ENCODE measurements at places on chromosomes 1 and 21.

DNA sequence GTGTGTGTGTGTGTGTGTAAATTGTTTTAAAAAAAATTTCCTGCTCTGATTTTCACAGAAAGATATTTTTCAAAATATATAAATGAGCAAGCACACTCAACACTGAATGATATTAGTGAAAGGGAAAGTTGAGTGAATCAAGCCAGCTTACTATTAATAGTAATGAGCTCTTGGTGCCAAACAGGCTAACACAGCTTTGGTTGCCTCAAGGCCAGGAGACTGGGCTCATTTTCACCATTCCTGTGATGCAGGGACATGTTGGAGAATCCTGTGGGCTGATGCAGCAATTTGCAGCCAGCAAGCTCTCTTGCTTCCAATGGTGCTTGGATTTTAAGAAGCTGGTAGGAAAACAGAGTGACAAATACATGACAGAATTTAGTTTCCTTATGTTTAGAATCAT lies 30.2 kb downstream of the PLA2G4A start:
- DNase-seq: no peak

DNA sequence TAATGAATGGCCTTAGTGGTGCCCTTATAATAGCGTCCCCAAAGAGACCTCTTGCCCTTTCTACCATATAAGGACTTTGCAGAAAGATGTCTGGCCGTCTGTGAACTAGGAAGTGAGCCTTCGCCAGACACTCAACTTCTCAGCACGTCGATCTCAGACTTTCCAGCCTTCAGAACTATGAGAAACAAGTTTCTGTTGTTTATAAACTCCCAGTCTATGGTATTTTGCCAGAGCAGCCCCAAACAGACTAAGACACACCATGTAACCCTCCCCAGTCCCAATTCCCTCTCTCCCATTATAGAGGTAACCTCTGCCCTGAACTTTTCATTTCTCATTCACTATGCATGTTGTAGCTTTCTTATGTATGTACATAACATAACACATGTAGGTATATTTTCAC lies 55.7 kb downstream of the NID1 start:
- DNase-seq: no peak

- no peak for DNase-seq
Observed at GRCh38 chr1:198462365-198463019, 78.0 kb downstream of the ATP6V1G3 start.

- DNase-seq: no peak
Observed at GRCh38 chr1:181793831-181794230, 267.7 kb downstream of the ZNF648 start.

DNA sequence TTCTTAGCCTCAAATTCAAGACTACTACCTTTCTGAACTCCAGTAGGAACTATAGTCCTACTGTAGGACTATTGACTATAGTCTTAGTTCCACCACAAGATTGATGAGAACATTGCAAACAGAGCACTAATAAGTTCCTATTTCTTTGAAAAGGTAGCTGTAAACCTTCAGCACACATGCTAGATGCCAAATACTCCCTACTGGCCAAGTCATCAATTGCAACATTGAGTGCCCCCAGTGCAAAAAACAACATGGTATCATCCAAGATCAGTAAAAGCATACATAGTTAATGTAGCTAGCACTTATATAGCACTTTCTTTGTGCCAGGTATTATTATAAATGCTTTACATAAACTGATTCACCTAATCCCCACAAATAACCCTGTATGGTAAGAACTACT lies 99.8 kb downstream of the MRPL39 start:
- DNase-seq: no peak

DNA sequence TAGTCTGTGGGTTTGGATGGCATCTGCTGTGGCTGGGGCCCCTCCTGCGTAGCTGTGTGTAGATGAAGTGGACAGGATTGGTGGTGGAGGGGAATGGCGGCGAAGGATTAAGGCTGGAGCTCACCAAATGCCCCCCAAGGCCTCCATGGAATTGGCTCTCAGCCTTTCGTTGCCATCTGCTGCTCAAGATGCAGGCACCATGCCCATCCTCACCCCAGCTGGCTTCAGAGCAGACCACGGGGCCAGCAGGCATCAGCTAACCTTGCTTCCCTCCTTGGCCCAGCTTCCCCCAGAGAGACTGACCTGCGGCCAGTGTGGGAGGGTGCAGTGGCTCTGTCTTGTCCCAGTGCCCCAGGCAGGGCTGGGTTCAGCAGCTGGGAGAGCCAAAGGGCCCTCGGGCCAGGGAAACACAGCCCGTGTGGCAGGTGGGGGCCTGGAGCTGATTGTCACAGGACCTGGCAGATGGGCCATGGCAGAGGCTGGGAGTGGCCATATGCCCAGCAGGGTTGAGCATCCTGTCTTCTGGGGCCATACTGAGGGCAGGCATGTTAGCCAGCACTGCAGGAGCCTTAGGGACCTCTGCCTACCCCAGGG lies 66.8 kb upstream of the ACTL8 start:
- DNase-seq: no peak

GRCh38 chr1:200889571-200889970 lies 5.1 kb upstream of the INAVA start:
- no peak for DNase-seq

- no peak for DNase-seq
Observed at GRCh38 chr1:211939876-211940468, 95.4 kb downstream of the INTS7 start.

- no peak for DNase-seq
Observed at GRCh38 chr1:39692152-39693074, 1.2 kb upstream of the HPCAL4 start.

GRCh38 chr1:234512451-234512861 lies 33.5 kb upstream of the TARBP1 start:
- no peak for DNase-seq

DNA sequence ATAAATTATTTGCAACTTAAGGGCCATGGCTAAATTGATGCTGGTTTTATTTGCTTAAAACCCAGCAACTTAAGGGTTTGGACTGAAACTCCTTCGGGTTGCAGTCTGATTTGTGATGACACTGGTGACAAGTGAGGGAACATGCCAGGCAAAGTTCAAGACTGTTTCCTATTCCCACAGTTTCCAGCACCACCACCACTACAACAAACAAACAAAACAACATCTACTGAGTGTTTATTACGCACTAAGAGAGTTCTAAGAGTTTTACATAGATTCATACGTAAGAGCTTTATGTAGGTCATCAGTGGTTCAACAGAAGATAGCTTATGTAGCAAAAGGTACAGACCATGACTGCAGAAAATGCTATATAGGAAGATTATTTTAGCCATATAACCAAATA lies 1582.1 kb downstream of the BRINP3 start:
- DNase-seq: no peak

GRCh38 chr1:203317429-203318228 lies 12.3 kb downstream of the BTG2 start:
- no peak for DNase-seq

GRCh38 chr1:204670152-204670927 lies 15.2 kb downstream of the LRRN2 start:
- DNase-seq: no peak

GRCh38 chr1:94033849-94034248 lies 87.1 kb downstream of the ABCA4 start:
- no peak for DNase-seq

- DNase-seq: no peak
Observed at GRCh38 chr1:243883551-243883950, 33.5 kb upstream of the AKT3 start.
